ENCODE measurements at places on chromosomes 7 and 10.

- no peak for DNase-seq
These were observed 16.5 kb downstream of the AP3M1 start for GRCh38 chr10:74133923-74134820.

GRCh38 chr7:132708470-132708869 is 132.2 kb upstream of the PLXNA4 start:
- no peak for DNase-seq

DNA sequence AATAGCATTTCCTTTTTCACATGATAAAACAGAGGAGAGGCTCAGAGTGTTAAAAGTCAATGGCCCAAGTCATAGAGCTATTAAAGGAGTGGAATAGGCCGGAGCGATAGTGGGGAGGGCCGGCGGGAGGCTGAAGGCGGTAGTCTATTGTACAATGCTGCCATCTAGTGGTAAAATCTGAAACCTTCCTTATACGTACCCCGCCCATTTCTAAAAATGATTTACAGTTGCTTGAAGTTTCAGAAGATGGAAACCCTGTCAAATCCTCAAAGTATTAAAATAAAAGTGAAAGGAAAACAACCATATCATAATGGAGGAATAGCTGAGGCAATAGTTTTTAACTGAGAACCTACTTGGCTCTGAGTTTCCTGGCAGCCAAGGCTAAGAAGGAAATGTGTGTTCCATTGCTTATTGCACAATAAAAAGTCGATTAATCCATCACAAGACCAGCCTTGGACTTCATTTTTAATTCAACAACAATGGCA is 209.1 kb downstream of the CCSER2 start:
- no peak for DNase-seq

GRCh38 chr10:3852147-3852904 is 67.3 kb upstream of the KLF6 start:
- peak; percentile 75 for DNase-seq

DNA sequence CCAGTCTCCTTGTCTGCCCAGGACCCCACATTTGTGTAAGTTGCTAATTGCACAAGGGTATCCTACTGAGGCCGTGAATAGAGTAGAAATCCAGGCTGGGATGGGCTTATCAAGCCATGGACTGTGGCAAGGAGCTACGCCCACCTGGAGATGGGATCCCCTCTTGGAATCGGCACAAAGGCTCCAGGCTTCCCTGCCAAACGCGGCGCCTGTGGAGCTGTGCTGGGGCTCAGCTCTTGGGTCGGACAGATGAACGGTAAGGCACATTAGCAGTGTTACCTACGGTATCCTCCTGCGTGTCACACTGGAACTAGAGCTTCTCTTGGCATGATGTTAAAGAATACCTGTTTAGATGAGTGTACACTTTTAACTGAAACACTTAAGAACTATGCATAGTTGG is 196.7 kb downstream of the CELF2 start:
- DNase-seq: no peak

DNA sequence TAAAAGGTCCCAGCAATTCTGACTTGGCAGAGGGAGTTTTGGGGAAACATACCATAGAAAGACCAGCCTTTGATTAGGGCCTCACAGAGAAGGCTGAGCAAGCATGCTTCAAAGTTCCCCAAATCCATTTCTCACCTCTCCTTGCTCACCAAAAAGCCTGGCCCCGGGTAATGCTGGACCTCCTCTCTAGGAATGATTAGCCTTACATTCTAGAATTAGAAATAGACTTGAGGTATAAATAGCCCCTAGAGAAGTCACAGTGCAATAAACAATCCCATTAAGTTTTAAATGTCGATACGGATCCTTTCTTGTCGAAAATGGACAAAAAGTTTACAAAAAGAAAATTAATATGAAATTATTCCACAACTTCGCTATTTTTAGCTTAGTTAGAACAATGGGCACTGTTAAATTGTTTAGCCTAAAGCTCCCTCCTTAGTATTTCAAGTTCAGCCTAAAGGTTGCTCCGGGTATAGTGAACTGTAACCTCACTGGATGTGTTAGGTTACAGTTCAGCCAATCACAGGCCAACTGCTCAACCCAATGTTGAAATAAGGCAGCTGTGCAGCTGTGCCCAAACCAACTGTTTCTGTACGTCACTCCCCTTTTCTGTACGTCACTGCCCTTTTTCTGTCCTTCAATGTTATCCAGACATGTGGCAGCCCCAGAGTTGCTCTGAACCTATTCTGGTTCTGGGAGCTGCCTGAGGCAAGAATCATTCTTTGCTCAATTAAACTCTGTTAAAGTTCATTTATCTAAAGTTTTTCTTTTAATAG is 7.9 kb upstream of the GSDME start:
- DNase-seq: no peak

- DNase-seq: no peak
These were observed 131.9 kb downstream of the KCNMA1 start for GRCh38 chr10:77505431-77506334.

DNA sequence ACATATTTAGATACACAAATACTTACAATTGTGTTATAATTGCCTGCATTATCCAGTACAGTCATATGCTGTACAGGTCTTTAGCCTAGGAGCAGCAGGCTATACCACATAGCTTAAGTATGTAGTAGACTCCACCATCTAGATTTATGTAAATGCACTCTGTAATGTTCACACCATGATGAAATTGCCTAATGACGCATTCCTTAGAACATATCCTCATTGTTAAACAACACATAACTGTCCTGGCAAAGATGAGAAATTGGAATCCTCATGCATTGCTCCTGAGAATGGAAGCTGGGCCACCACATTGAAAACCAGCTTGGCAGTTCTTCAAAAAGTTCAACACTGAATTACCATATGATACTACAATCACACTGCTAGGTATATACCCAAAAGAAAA is 1002.8 kb upstream of the CELF2 start:
- DNase-seq: no peak

- no peak for DNase-seq
These were observed 415.1 kb downstream of the THSD7A start for GRCh38 chr7:11416641-11417458.

DNA sequence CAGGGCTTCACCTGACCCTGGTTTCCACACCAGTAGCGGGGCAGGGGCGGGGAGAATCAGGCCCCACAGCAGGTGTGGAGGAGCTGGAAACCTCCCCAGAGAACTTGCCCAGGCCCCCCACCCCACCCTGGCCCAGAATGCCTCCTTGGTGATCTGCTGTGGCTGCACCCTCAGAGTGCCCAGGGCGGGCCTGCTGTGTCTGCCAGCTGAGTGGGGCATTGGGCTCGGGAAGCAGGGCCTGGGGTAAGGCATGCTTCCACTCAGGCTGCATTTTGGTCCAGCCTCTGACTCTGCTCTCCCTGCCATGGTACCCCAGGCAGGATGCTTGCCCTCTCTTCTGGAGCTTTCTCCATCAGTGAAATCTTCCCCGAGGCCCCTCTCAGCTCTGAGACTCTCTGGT is 1.1 kb upstream of the CRHR2 start:
- DNase-seq: no peak

- no peak for DNase-seq
These were observed 8.7 kb downstream of the DBF4 start for GRCh38 chr7:87885018-87885417.

DNA sequence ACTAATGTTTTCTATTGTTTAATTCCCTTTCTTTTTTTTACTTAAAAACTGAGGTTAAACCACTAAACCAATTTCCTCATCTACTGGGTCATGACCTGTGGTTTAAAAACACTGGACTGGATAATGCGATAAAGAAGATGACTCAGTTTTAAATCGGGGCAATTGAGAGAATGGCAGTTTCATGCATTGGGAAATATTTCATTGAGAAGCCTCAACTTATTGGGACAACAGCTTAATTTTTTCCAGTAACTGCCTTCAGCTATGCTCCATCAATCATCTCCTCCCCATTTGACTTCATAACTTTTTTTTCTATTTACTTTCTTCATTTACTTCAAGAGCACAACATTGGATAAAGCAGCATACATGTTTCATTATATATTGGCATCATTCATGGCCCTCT is 61.8 kb upstream of the MET start:
- DNase-seq: no peak

- no peak for DNase-seq
These were observed 214.5 kb downstream of the AUTS2 start for GRCh38 chr7:69812756-69813155.

DNA sequence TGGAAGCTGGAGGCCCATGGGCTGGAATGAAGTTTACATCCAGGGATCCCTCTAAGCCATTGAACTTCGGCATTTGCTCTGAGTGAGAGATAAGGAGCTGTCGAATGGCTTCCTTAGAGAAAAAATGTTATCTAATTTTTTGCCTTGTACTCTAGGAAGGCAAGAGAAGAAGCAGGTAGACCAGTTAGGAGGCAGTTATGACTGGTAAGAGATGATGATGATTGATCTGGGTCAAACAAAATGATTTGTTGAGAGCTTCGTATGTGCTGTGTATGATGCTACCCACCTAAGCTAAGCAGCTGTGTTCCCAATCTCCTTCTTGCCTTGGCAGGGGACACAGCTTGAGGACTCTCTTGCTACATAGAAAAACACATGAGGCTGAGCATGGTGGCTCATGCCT is 370.2 kb downstream of the LRMDA start:
- DNase-seq: no peak

DNA sequence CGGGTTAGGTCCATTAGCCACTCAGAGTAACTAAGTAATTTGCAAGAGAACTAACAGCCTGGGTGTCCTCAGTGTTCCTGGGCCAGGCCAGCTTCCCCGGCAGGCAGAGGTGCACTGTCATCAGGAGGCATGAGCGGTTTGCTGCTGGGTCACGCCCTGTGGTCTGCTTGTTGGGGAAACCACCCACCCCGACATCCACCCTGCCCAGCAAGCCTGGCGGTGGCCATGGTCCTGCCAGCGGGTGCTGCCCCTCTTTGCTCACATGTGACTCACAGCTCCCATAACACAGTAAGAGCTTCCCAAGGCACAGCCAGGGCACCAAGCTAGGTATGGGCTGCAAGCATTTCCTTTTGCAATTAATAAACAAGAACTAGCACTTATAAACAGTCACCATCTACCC is 75.9 kb downstream of the RGS10 start:
- DNase-seq: no peak

- DNase-seq: no peak
These were observed 20.1 kb downstream of the OSBPL3 start for GRCh38 chr7:24959735-24960485.

- no peak for DNase-seq
These were observed 325.9 kb upstream of the SMIM30 start for GRCh38 chr7:113444261-113444660.

DNA sequence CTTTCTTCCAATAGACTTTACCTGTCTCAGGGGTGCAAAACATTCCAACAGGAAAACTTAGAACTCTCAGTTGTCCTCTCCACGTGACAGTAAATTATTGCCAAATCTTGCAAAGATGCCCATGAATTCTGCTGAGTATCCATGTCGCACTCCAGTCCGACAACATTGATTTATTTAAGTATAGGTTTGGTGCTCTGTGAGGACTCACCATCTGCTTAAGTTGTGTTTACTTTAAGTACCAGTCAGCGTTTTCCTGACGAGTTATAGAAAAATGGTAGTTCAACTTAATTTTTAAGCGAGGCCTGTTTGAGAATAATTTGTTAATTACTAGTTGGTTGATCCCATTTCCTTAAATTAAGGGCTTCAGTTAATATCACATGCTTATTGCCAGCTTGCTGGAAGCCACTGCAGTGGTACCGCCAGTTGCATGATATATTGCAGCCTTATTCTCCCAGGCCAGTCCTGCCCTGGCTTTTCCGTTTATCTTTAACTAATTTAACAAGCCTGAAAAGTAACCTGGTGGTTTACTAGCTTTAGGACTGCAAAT is 27.8 kb downstream of the CREB5 start:
- DNase-seq: no peak

DNA sequence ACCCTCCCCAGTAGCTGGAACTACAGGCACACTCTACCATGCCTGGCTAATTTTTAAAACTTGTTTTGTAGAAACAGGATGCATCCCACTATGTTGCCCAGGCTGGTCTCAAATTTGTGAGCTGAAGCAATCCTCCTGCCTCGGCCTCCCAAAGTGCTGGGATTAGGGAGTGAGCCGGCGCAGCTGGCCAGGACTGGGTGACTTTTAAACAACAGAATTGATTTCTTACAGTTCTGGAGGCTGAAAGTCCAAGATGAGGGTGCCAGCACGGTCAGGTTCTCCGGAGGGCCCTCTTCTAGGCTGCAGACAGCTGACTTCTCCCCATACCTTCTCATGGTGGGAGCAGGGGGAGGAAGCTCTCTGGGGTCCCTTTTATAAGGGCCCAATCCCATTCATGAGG is 75.2 kb upstream of the CHST15 start:
- no peak for DNase-seq

DNA sequence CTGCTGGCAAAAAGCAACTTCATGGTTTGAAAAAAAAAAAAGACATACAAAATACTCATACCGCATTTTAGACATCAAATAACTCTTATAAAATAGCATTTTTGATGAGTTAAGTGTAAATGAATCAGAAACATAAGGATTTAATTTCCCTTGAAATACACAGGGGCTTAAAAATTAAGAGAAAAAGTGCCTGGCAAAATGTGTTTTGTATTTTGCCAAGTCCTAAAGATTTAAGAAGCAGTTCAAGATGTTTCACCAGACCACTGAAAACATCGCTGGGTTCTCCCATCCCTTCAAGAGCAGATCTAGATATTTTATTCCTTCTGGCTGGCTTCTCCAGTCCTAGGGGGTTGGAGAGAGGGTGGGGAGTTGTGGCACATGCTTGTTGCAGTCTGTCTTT is 396.4 kb downstream of the INHBA start:
- DNase-seq: no peak
